Fibroblast of skin of back (primary cell): ENCODE measurements at places on chromosomes 1 and 21.

DNA sequence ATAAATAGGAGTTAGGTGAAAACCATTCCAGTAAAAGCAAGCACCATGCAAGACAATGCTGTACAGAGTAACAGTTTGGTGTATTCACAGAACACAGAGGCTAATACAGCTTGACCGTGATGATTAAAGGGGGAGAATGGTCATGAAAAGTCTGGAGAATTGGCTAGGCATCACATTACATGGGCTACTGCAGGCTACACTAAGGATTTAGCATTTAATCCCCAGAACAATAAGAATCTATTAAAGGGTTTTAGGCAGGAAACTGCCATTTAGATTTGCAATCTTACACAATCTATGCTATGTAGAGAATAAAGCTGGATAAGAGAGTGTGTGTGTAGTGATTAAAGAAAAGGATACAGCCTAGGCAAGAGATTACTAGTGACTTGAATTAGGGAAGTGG lies 30.6 kb downstream of the HFM1 start:
- no peak for DNase-seq

- DNase-seq, result no peak
Measured at GRCh38 chr1:6157132-6157527, 23.0 kb downstream of the CHD5 start.

- DNase-seq, result peak; percentile 97
Measured at GRCh38 chr1:109877317-109877771, 33.3 kb upstream of the CSF1 start.

DNA sequence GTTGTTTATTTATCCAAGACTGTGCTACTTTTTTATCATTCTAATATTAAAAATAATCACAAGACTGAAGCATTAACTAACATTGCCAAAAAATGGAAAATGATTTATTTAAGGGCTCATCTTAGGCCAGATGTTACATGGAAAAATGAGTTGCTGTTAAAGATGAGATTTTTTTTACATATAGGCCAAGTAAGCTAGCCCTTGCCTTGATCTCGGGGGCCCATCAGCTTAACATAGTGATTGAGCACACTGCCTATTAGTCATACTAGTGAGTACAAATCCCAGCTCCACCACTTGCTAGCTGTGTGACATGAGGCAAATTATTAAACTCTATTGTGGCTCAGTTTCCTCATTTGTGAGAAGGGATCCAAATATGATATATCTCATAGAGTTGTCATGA lies 275.9 kb upstream of the SNX7 start:
- no peak for DNase-seq

- peak; percentile 81 for DNase-seq
Measured at GRCh38 chr1:39110325-39110851, 84.2 kb downstream of the NDUFS5 start.

- peak; percentile 38 for DNase-seq
Measured at GRCh38 chr1:226082959-226083301, 20.4 kb downstream of the H3-3A start.

GRCh38 chr1:118815909-118816308 lies 172.2 kb downstream of the TBX15 start:
- DNase-seq, result no peak

GRCh38 chr1:41118645-41119044 lies 97.1 kb upstream of the SLFNL1 start:
- no peak for DNase-seq

GRCh38 chr21:41643246-41643966 lies 123.4 kb downstream of the RIPK4 start:
- DNase-seq, result peak; percentile 77

DNA sequence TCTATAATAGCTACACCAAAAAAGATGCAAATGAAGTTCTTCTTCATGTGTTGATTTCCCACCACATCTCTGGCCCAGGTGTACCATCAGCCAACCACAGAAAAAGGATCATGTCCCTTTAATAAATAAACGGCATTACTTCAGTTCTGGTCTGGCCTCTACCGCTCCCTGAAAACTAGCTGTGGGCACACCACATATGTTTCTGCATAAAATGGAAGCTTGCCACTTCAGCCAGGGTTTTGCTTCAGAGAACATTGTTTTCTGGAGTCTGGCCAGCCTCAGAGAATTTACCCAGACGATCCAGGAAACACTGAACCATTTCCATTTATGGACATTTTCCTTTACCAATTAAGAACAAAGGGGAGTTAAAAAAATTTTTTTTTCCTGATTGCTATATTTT lies 5.8 kb upstream of the LAMC2 start:
- DNase-seq, result peak; percentile 92

- DNase-seq, result no peak
Measured at GRCh38 chr1:3620708-3621107, 4.1 kb upstream of the TPRG1L start.

- DNase-seq, result peak; percentile 33
Measured at GRCh38 chr1:194295685-194296084, 1109.3 kb upstream of the B3GALT2 start.

DNA sequence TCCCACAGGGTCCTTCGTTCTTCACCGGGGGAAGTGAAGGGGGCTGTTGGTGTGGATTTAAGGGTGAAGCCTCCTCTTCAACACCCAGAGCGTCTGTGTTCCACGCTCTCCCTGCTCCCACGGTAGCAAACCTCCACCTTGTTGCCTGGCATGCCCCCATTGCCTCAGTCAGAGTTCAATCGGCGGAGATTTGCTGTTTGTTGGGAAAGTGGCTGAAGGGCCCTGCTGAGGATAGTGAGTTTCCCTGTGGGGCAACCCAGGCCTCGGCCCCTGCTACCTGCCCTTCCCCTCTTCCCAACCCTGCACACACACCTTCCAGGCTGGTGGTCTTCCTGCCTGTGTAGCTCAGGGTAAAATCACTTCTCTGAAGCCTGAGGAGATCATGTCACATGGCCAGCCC lies 60.5 kb downstream of the TOR1AIP2 start:
- DNase-seq, result no peak

GRCh38 chr1:49163031-49163430 lies 386.3 kb upstream of the BEND5 start:
- peak; percentile 85 for DNase-seq

- DNase-seq, result no peak
Measured at GRCh38 chr1:30484668-30485067, 238.7 kb downstream of the MATN1 start.

DNA sequence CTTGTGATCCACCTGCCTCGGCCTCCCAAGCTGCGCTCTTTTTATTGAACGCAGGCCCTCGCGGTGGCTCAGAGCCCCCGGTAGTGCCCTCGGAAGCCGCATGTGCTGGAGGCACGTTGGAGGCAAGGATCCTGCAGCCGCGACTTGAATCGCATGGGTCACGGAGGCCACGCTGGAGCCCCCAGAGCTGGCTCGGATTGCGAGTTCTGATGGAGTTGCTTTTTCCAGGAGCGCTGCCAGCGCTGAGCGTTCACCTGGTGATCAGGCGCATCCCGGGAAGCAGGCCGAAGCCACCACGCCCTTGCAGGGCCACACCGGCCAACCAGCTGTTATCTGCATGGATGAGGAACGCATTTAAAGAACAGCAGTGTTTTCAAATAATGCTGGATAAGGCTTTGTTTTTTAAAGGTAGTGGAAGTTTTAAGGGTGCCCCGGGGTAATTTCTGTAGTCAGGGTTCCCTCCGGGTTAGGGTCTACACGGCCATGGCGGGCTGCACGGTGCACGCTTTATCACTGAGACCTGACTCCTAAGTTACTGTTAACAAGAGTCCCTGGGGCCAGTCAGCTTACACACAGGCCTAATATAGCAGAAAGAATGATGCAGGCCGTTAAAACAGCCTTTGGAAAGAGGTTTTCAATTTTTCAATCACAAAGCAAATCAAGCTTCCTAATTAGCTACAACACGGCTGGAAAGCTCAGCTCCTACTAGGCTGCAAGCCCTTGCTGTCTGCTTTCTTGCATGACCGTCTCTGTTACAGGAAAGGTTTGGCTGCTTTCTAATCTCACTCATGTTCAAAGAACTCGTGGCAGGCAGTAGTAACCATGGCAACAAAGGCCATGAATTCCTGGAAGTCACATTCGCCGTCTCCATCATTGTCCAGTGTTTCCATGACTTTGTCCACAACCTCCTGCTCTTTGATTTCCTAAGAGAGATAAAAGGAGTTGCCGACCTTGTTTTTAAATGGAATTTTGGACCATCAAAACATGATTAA lies 6.0 kb downstream of the S100B start:
- peak; percentile 86 for DNase-seq

DNA sequence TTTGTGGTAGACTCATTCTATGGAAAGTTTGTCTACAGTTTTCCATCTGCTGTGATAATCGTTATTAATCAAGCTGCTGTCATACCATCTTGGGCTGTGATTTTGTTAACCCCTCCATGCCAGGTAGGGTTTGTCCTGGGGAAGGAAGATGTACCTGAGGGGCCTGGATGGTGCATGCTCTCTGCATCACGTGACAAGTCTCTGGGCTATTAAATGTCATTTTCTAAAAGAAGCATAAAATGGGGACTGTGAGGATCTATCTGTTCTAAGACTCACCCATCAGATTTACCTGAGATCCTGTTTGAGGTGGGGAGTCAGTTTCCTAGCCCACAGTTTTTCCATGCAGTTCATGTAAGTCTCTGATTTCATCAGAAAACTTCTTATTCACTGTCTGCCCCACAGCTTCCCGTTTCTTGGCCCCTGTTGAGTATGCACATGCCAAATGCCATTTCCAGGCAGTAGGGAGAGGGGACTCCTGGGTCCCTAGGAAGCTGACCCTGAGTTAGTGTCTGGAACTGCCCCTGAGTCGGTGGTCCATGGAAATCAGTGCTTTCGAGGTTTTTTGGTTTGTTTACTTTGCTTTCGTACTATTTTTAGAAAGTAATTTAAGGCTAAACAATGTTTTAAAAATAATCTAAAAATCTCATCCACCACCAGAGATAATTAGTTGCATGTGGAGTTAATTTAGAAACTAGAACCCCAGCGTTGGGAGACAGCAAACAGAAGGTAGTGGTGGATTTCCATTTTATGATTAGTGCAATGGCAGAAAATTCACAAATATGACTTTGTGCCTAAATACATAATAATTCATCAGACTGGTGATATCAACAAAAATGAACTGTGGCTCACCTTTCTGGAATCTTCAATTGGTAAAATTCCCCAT lies 46.7 kb downstream of the ZBTB18 start:
- DNase-seq, result no peak

DNA sequence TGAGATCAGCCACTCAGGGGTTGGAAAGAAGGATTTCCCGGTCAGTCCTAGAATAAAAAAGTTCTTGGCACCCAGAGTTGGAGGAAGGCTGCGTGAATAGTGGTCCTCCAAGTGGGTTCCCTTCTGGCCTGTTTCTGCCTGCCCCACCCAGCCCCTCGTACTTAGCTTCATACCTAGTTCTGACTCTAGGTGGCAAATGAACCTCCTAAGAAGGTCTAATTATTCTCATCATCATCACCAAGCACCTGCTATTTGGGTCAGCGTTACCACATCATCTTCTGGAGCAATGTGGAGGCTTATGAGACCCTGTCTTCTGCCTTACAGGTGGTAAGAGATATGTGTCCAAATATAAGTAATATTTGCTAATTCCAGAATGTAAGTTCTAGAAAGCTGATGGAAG lies 35.9 kb upstream of the NFASC start:
- DNase-seq, result no peak

DNA sequence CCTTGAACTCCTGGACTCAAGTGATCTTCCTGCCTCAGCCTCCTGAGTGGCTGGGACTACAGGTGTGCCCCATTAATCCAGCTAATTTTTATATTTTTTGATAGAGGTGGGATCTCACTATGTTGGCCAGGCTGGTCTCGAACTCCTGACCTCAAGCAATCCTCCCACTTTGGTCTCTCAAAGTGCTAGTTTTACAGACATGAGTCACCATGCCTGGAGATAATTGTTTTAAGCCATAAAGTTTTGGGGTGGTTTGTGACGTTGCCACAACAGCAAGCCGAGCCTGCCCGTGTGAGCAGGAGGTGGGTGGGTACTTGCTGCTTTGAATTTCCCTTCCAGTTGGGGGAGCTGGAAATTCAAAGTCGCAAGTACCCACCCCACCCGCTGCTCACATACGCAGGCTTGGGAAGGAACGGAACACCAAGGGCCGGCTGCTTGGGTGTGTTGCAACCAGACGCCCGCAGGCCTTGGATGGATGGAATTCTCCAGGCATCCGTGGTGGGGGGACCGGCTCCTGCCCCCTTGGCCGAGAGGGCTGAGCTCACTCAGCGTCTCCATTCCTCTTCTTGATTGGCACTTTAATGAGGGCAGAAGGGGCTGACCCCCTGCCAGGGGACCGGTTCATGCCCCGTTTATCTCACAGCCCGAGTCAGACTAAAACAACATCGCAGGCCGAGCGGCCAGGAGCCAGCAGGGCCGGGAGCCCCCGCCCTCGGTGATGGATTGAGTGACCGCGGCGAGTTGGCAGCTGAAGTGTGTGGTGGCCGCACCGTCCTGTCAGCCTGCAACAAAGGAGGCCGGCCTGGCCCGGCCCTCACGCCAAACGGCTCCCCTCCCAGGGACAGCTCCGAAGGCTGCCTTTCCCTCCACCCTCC lies 78.1 kb downstream of the DHRS3 start:
- peak; percentile 63 for DNase-seq

GRCh38 chr1:201142011-201142848 lies 12.0 kb downstream of the TMEM9 start:
- no peak for DNase-seq

DNA sequence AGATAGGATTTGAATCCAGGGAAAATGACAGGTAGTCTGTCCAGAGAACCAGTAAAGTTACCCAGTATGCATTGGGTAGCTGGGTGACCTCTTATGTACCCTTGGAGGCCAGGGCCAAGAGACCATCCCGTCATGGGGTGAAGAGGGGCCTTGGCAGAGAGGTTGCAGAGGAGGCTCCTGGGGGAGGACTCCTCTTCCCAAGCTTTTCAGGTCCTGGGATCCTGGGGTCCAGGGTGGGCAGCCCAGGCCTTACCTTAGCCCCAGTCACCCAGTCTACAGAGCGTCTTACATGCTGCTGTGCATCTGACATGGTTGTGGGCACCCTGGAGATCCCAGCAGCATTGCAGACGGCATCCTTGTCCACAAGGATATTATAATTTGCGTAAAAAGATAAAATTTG lies 14.0 kb downstream of the PMF1 start:
- no peak for DNase-seq

DNA sequence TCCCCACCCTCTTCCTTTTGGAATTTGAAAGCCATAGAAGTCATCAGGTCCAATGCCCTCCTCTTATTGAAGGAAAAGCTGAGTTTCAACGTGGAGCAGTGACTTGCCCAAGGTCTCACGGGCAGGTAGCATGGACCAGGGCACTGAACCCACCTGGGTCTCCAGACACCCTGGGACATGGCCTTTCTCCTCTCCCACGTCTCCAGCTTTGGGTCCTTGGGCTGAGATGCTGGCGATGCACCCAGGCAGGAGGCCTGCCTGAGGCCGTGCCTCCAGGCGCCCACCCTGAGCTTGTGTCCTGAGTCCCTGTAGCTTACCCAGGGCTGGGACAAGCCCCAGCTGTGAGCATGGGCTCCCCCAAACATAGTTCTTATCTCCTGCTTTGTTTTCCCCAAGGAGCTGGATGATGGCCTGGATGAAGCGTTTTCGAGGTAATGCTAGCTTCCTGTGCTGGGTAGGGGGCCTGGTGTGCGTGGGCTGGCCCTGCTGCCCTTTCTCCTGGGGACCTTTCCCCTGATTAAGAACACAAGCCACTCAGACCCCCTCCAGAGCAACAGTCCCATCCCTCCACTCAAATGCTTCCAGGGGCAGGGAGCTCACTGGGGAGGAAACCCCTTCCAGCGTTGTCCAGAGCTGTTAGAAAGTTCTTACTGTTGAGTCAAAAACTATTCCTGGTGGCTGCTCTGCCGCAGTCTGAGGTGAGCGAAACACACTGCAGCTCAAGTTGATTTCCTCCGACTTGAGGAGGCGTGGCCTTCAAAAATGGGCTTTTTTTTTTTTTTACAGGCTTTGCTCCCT lies 21.6 kb downstream of the LDLRAP1 start:
- no peak for DNase-seq

GRCh38 chr1:109181085-109181806 lies 32.5 kb upstream of the SARS1 start:
- peak; percentile 31 for DNase-seq
